ENCODE measurements at places on chromosomes 3 and 15.

- no peak for DNase-seq
Measured at GRCh38 chr3:8503871-8504610, 2.4 kb downstream of the LMCD1 start.

- no peak for DNase-seq
Measured at GRCh38 chr15:59185725-59186124, 20.9 kb upstream of the LDHAL6B start.

DNA sequence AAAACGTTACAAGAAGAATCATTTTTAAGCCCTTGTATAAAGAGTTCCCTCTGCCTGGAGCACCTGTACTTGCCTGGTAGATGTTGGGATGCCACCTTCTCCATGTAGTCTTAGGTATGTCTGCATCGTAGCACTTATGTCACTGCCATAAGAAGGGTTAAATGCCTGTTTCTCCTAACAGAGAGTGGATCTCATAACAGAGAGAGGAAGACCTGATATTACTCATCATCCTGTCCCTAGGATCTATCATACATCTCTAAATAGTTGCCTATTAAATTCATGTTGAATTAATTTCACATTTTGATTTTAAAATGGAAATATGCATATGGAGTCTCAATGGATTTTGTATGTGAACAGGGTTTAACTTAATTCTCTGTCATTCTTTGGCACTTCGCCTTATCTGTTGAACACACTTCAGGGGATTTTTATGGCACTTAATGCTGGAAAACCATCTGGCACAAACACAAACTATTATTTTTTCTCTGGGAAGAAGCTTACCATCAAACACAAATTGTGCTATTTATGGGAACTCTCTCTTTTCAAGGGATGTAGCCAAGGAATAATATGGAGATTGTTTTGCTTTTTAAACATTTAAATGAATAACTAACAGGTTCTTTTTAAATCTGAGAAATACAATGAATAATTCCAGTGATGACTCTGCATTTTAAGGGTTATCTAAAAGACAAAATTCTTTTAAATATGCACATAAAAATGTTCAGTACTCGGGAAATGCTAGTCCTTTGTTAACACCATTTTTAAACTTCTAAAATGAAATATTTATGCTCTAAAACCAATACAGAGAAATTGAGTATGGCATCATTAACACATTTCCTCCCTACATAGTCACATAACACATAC lies 230.7 kb downstream of the ZNF385D start:
- DNase-seq: no peak

DNA sequence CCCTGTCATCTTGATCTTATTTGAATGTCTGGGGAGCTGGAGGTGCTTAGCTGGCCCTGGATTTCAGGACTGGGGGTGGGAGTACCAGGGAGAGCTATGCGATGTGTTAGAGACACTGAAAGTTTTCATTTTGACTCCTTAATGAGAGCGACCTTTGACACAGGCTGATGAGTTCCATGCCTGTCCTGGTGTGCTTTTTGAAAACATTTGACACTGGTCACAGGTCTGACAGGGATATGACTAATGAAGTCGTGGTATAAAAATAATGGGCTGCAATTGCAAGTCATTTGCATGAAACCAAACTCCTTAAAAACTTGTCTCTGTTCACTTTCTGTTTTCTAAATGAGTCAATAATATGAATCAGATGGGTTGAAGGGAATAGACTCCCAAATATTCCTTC lies 81.9 kb downstream of the MECOM start:
- DNase-seq: no peak

DNA sequence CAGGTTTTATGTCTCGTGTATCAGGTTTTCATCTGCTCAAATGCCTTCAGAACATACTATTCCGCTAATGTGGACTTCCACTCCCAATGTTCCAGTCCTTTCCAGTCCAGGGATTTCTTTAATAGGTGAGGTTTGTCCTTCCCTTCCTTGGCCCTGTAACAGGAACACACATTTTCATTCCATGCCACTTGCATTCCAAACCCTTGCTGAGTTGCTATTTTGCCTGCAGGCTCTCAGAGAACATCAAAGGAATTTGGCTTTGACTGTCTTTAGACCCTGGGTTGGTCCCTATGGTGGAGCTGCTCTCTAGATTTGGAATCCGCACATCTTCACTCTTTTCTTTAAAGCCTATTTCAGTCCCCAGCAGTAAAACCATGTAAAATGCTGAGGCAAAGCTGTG lies 12.3 kb upstream of the ALCAM start:
- no peak for DNase-seq

DNA sequence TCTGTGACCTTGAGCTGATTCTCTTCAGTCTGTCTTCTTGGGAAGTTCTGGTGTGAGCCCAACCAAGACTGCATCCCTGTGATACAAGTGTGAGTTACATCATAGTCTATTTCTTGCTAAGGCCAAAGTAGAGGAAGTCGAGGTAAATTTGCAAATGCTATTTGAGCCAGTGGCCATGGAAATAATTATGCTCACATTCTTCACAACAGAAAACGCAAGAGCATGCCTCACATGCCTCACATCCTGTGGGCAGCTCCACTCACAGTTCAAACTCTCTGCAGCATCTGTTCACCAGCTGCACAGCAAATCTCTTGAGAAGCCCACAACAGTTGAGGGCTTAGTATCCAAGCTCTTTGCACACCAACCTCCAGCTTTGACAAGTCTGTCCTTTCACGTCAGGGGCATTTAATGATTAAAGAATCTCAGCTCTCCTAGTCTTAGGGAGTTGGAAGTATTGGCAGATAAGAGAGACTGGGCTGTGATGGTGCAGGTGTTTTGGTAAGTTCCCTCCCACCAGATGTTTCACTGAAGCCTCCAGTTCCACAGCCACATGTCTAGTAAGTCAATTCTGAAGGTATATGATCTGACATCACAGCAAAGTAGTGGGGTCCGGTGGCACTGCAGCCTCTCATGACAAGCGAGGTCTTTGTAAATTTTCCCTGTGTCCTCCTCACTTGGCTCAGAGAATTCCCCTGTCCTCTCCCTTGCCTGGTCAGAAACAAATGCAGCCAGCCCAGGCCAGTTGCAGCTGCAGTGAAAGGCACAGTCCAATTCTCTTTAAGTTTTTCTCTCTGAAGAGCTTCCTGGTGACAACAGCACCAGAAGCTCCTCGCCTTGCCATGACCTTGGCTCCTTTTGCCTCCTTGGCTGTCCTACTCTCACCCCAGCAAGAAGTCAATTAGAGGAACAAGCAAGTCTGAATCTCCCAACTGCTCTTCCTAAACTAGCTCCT lies 166.1 kb downstream of the SSR3 start:
- DNase-seq: no peak

DNA sequence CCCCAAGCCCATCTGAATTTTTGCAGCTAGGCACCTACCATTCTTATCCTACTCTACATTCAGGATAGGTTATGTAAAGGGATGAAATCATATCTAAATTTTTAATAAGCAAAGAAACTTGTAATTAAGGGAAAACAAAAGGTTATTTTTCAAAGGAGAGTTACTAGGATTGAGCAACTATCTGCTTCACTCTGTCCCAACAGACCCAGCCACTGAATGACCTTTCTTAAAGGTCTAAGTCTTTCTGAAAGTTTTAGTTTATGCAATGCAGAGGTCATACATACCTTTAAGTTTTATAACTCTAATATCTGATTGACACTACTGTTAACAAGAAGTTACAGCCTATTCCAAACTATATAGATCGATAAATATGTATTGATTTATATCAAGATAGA lies 209.2 kb upstream of the CTNNB1 start:
- DNase-seq: no peak

DNA sequence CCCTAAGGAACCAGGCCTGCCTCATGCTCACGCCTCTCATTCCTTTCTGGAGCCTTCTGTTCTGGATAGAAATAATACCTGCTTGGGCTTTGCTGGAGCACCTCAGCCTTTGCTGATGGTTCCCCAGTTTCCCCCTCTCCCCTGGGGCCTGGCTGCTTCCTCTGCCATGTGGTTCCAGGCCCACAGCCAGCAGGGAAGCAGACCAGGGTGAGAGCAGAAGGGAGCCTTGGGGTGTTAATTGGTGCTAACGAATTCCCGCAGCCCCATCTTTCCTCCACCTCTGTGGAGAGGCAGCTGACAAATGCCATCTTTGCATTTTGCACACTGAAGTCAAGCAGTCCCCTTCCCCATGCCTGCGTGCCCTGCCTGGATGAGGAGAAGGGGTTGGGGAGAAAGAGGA lies 13.1 kb upstream of the CORO2B start:
- DNase-seq: no peak

GRCh38 chr15:63881431-63881830 lies 47.7 kb upstream of the HERC1 start:
- DNase-seq: no peak

DNA sequence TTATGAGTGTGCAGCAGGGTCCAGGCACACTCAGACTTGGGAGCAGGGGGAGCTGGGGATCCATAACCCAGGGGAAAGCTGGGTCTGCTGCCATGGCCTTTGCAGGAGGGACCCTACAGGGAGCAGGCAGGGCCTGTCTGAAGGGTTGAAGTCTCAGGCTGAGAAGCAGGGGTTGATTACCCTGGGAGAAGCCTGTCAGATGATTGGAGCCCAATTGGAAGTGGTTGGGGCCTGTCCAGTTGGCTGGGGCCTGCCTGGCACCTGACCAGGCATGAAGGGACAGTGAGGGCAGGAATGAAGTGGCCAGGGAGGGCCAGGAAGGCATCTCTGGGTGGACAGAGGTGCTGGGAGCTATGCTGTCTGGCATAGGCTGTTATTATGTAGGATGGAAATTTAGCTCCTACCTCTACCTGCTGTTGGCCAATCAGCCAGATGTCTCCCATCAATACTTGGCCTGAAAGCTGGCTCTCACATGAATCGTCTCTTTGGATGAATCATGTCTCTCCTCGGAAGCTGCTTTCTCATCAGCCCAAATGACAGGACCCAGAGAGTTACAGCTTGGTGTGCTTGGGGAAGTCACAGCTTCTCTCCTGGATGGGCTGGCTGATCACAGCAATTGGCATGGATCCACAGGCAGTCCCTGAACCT lies 27.4 kb upstream of the SLCO2A1 start:
- DNase-seq: no peak

GRCh38 chr15:76349301-76350070 lies 12.9 kb downstream of the ISL2 start:
- no peak for DNase-seq

DNA sequence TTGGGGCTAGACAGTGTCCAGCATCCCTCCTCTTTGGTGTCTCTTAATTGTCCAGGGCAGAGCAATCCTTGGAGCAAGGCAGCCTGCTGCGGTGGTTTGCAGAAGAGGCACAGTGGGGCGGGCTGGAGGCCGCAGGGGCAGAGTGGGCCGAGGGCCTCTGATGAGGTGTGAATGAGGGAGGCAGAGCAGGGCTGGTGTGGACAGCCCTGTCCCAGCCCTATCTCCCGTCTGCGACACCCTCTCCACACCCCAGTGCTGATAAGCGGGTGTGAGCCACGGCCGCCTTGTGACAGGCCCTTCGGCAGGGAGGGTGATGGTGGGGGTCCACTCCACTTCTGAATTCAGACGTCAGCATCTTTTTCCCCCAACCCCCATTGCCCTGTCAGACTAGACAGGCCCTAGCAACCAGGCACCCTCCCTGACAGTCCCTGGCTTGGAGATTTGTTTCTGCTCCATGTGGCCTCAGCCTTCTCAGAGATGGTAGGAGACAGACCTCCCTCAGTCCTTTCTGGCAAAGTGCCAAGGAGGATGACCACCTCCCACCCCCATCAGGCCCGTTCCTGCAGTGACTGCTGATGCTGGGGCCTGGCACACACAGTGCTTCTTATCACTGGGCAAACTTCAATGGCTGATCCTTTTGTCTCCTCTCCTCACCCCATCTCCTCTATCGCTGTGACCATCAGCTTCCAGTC lies 37.3 kb downstream of the EXOG start:
- DNase-seq: no peak

DNA sequence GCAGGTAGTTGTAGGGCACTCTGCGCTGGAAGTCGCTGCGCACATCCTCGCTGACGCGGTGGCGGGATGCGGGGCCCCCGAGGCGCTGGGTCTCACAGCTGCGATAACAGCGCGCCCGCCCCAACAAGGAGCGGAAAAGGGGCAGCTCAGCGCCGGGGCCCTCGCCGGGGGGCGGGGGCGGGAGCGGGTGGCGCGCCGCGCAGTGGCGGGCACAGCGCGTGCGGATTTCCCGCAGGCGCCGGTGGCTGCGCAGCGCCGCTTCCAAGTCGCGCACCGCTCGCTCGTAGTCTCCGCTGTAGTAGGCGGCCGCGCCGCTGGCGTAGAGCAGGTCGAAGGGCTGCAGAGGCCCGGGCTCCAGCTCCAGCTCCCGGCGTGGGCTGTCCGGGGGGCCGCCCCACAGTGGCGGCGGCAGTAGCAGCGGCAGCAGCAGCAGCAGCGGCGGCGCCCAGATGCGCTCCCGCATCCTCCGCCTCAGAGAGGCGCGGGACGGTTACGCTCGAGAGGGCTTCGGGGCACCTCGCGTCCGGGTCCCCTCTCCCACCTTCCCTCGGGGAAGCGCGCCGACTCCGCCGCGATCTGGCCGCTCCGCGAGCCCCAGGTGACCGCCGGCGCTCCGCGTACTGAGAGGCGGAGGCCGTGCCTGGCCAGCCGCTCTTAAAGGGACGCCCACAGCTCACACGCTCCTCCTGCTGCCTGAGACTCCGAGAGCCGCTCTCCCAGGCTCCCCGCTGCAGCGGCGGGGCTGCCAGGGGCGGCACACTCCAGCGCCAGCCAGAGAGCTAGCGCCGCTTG lies at the start of gene P3H2:
Gene P3H2, minus strand, starts transcription at position 629 of the 792 bp plus-strand sequence. Its CDS starts 166 bp downstream, at position 463.
- no peak for DNase-seq

DNA sequence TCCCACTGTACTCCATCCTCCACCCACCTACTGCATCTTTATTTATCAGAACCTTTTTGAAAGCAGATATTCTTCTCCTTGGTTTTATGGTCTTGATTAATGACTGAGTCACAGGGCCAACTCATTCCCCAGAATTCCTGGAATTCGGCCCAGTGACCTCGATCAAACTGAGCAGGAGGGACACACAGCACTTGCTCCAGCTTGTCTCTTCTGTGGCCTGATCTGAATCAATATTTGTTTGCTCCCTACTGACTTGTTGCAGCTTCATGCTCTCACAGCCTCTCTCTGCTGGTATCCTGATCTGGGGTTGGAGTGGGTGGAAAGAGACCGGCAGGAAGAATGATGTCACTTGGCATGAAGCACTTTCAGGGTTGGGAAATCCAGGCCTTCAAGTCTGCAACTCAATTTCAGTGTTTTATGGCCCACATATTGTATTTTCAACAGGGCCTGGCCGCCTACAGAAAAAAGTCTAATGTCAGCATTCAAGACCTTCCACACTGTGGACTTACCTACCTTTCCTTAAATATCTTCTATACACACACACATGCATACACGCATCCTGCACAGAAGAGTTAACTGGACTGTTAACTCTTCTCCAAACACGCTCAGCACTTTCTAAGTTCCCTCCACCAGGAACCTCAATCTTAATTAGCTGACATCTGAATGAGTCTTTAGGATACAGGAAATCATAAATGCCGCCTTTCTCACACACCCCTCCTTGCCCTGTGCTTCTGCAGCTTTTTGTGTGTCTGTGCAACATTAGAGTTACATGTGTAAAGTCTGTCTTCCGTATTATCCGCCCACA lies 4.6 kb downstream of the ANXA2 start:
- no peak for DNase-seq

- DNase-seq: no peak
Measured at GRCh38 chr3:114880078-114880477, 267.0 kb downstream of the ZBTB20 start.

DNA sequence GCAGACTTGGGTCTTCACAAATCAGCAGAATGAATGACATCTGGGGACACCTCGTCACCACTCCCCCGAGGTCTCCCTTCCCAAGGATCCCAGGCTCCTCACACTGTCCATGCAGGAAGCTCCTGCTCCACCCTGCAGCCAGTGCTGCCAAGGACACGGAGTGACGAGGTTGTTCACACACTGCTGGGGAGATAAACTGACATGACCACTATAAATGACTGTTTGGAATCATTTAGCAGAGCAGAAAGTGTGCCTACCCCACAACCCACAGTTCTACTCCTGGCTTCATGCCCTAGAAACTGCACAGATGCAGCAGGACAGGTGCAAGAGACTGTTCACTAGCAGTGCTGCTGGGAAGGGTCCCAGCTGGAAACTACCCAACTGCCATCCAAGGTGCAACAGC lies 19.7 kb upstream of the PRSS50 start:
- no peak for DNase-seq
